ENCODE measurements at places on chromosomes 11 and 22. TPM values are rescaled to one million over a fixed set of nuclear protein-coding genes. Genes with fewer than 3 reads are reported as not detected.

- DNase-seq: no peak
These were observed 258.3 kb upstream of the ANO3 start for GRCh38 chr11:26073646-26074045.

The SLC7A4 gene
- not detected for total RNA-seq

GRCh38 chr11:29916040-29916439 lies 100.8 kb downstream of the KCNA4 start:
- DNase-seq: no peak

The TRIM6 gene
- 2.6 TPM for total RNA-seq

The CSNK2A3 gene
- 1.3 TPM for total RNA-seq

The EMID1 gene
- total RNA-seq: 9.0 TPM

GRCh38 chr22:37229805-37230672 lies 14.0 kb downstream of the RAC2 start:
- DNase-seq: peak; percentile 92

The LINC01488 gene
- not detected for total RNA-seq

DNA sequence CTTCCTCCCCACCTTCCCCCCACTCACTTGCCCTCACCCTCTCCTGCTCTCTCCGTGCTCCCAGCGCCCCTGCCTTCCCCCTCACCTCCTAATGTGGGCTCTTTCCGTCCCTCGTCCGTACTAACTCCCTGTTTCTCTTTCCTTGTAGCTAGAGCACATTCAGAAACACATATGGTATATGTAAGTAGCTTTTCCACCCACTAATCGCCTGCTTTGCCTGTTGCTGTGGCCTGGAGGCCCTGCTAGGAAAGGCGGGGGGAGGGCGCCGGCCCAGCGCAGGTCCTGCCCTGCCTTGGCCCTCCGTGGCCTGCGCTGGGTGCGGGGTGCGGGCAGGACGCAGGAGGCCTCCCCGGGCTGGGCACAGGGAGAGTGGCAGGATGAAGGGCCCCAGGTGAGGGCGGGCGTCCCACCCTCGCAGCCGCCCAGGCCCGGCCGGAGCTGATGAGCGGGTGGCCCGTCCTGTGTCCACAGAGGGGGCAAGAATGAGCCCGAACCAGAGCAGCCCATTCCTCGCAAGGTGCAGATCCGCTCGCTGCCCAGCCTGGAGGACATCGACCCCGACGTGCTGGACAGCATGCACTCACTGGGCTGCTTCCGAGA lies 41.7 kb downstream of the MOB2 start:
- DNase-seq: no peak

DNA sequence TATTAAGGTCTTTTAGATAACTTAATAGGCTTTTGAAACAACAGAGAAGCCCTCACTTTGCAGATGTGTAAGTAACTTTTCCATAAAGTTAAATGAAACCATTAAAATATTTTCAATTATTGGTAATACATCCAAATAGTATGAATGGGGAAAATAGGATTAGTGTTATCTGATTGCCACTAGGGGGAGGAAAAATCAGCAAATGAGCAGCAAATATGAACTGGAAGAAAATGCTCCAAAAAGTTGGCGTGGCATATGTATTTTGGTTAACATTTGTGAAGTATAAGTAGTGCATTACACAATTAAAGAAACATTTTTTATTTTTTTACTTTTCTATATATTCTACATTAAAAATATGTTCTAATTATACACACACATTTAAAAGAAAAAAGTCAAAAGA lies 259.8 kb upstream of the ANO5 start:
- DNase-seq: no peak

GRCh38 chr11:71396548-71397123 lies 51.6 kb downstream of the DHCR7 start:
- DNase-seq: no peak

GRCh38 chr11:130178441-130179339 lies 19.1 kb downstream of the ST14 start:
- no peak for DNase-seq

The TTC36 gene
- 0.69 TPM for total RNA-seq

The PDGFB gene
- 0.18 TPM for total RNA-seq

The CRYBA4 gene
- total RNA-seq: not detected

The IL18BP gene
- 3.4 TPM for total RNA-seq

- DNase-seq: no peak
These were observed 52.1 kb downstream of the CLTCL1 start for GRCh38 chr22:19239464-19239863.

GRCh38 chr11:12540075-12540680 lies 134.0 kb upstream of the TEAD1 start:
- peak; percentile 31 for DNase-seq

GRCh38 chr11:103395612-103396011 lies 286.4 kb downstream of the DYNC2H1 start:
- peak; percentile 4 for DNase-seq

DNA sequence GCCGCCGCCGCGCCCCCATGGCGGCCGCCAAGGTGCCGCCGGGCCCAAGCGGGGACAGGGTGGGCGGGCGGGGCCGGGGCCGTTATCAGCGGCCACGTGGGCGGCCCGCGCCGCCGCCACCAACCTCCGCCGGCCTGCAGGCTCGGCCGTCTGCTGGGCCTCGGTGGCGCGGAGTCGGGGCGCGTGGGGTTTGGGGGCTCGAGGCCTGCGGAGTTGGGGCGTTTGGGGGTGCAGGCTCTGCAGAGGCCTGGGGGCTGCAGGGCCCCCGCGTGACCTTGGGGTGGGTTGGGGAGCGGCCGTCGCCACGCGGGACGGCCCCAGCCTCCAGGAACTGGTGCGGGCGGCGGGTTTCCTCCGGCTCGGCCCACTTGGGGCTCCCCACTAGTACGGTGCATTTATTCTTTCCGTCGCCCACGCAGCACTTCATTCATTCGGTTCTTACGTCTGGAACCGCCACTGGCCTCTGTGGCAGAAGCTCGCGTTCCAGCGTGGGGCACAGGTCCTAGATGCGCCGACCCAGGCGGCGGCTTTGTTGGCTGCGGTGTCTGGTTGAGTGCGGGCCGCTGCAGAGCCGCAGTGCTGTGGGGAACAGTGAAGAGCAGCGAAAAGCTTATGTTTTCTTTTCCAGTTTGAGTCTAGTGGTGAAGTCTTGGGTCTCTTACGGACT lies 740 bp upstream of the TRMT2A start:
- DNase-seq: no peak

The CCDC188 gene
- 0.51 TPM for total RNA-seq

GRCh38 chr11:79546351-79546750 lies 105.5 kb upstream of the TENM4 start:
- DNase-seq: no peak

- no peak for DNase-seq
These were observed 48.7 kb downstream of the TENM4 start for GRCh38 chr11:79392161-79392560.

DNA sequence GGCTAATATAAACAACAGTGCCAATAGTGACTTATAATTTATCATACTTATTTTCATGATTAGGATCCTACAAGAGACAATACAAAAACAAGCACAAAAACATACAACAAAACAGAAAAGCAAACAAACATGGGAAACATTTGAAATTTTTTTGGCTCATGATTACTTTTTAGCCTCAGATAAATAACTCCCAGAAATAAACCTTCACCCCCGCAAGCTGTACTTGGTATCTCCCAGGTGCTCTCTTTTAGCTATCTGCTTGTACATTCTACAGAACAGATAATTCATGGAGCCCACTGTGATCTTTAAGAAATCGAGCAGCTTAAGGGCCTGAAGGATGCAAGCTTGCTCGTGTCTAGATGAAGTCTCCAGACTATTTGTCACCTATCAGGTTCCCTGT lies 883 bp downstream of the NXPE4 start:
- no peak for DNase-seq

GRCh38 chr11:62678433-62678769 lies 472 bp downstream of the UBXN1 start:
- no peak for DNase-seq

The OR5T2 gene
- total RNA-seq: not detected

- DNase-seq: no peak
These were observed 290.0 kb downstream of the TBC1D22A start for GRCh38 chr22:47052236-47053012.

GRCh38 chr11:67780056-67780455 lies 105.6 kb upstream of the ALDH3B2 start:
- DNase-seq: no peak

The CARD16 gene
- 32.5 TPM for total RNA-seq

DNA sequence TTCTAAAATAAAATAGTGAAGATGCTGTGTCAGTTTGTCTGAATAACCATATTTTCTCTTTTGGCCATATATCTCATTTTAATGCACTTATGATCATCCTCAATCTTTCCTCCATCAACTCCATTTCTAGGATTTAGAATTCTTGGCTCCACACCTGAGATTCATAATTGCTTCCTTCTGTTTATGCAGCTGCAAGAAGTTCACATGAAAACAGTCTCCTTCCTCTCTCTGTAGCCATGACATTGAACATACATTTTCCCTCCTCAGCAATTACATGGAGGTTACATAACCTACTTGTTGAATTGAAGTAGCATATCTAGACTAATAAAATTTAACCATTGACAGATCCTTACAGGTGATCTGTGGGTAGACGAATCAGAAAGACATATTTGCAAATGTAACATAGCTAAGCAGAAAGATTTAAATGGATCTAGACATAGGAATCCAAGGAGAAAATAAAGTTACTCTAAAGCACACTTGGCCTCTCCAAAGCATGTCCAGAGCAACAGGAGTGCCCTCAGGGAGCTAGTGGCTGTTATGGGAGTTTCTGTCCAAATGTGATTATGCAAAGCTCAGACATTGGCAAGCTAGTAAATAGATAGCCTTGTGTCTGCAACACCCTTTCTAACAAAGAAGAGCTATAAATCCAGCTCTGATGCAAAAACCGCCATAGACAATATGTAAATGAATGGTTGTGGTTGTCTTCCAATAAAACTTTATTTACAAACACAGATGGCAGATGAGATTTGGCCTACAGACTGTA lies 119.9 kb upstream of the MPPED2 start:
- DNase-seq: no peak

The RASSF10 gene
- 3.4 TPM for total RNA-seq

- no peak for DNase-seq
These were observed 35.9 kb downstream of the CDPF1 start for GRCh38 chr22:46214149-46214548.

DNA sequence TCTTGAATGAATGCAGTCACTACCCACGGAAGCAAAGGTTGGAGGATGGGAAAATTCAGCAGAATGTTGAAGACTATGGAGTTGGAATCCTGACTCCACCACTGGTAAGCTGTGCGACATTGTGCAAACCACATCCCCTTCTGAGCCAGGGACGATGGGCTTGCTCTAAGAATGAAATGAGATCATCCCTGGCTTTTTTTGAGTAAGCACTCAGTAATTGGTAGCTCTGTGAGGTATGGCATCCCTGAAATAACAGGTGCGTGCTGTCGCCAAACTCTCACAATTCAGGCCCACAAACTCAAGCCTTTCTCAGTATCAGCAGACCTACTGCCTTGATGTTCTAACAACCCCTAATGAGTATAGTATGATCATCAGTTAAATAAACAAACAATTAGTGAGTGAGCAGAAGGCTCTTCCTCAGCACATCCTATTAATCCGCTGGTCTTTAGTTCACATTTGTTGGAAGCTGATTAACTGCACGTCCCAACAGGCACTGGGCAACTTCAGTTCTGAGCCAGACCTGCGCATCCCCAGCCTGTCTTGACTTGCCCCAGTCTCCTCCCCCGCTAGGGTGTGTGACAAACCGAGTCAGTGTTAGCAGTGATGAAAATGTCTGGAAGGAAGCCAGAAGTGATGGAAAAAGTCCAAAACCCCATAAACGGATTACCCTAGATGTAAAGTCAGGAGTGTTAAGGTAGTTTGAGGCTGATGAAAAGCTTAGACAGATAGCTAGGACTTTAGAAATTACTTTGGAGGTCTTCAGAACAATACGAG lies 235.5 kb downstream of the GRIK4 start:
- peak; percentile 44 for DNase-seq

DNA sequence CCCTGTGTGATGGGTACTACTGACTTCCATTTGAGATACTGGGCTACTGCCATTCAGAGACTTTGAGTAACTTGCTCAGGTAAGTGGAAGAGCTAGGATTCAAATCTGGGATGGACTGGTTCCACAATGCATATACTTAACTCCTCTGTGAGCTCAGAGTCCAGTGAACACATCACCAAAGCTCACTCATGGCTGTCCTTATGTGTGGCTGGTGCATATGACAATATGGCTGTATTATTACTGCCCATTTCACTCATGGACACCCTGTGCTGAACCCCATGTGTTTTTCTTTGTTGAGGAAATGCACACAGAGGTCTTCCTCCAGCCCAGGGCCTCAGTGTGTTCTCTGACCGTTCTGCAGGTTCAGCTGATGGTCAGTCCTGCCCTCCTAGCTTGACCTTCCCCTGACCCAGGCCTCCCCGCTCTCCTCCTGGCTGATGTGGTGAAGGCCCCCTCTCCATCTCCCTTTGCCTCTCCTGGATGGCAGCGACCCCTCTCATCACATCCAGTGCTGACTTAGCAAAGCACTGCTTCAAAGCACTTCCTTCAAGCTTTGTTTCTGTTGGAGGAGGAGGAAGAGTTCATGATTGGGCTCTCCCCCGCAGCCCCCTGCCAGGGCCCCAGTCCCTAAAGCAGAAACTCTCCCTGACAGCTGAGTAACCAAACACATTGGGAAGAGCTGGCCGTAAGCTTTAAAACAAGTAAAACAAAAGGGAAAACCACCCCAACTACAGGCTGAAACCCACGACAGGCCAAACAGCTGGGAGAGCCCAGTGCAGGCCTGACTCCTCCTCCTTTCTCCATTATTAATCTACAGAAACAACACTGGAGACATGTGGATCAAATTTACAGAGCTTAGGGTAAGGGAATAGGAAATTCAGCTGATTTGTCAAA lies 101.2 kb downstream of the NAT10 start:
- no peak for DNase-seq

GRCh38 chr11:4156571-4156970 lies 62.0 kb downstream of the RRM1 start:
- DNase-seq: no peak

- peak; percentile 18 for DNase-seq
These were observed 591.2 kb downstream of the OPCML start for GRCh38 chr11:132941024-132941646.

GRCh38 chr22:22092101-22092500 lies 109.5 kb upstream of the TOP3B start:
- DNase-seq: no peak

GRCh38 chr22:44483878-44484277 lies 14.2 kb downstream of the RTL6 start:
- DNase-seq: no peak

DNA sequence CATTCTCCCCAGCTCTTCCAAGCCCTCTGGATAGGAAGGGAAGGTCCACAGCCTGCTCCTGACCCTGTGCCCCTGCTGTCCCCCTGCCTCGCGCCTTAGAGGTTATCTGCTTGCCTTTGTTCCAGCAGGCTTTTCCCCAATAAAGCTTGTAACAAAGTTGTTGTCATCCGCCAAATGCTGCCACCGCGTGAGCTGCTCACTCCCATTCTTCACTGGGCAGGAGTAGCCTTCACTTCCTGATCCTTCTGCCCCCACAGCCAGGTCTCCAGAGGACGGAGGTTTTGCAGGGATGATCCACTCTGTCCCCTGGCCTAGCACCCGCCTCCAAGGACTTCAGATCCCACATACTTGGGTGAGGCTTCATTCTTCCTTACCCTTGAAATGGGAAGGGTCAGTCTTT lies 94.0 kb upstream of the RASSF10 start:
- no peak for DNase-seq

The OR5AS1 gene
- not detected for total RNA-seq
